ENCODE measurements at places on chromosomes 2 and 18.

DNA sequence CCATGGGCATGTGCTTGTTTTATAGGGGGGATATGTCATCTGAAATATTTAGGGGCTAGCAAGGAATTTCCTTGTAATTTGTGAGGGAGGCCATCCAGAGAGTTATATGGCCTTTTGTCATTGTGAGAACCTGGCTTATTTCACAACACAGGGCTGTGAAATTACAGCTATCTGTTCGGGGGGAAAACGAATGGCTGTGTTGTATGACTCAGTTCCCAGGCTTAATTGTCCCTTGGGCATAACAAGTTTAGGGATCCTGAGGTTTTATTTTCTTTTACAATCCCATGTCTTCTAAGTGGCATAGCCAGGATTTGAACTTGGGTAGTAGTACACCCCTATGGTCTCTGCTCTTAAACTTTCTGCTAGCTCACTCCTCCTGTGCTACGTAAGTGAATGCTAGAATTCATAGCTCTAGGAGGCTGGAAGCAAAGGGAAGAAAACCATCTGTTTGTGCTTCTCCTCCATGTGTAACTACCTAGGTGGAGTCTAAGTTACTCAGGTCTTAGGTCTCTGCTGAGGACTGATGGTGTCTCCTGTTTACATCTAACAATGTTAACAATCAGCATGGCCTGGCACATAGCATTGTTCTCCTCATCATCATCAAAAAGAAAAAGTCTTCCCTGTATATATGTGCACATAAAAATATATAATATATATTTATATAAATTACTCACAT lies 53.8 kb downstream of the SKA1 start:
- no peak for DNase-seq

GRCh38 chr18:70522183-70522680 lies 233.4 kb downstream of the SOCS6 start:
- DNase-seq, result no peak

GRCh38 chr2:219028996-219029828 lies 12.1 kb downstream of the CFAP65 start:
- DNase-seq, result no peak

GRCh38 chr2:241958818-241959545 lies 89.5 kb downstream of the RTP5 start:
- DNase-seq, result no peak

GRCh38 chr2:64881037-64881492 lies 108.1 kb upstream of the SLC1A4 start:
- DNase-seq, result no peak

DNA sequence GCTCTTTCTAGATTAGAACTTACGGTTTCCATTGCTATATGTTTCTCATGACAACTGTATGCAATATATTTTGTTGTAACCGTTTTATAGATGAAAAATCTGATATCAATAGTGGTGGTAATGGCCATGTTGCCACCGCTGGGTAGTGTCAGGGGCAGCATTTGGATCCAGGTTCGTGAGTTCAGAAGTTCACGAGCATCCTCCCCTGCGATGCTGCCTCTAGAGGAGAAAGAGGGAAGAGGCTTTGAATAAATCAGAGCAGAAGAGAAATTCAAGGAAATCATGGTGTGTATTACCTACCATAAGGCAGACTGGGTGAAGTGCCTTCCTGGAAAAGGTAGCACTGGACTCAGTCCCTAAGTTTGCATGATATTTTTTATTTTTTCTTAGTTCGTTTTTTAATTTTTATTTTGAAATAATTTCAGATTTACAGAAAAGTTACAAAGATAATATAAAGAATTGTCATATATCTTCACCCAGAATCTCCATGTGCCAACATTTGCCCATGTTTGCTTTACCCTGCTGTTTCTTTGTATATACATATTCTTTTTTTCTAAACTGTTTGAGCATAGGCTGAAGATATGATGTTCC lies 3.3 kb upstream of the ZBTB7C start:
- DNase-seq, result no peak

DNA sequence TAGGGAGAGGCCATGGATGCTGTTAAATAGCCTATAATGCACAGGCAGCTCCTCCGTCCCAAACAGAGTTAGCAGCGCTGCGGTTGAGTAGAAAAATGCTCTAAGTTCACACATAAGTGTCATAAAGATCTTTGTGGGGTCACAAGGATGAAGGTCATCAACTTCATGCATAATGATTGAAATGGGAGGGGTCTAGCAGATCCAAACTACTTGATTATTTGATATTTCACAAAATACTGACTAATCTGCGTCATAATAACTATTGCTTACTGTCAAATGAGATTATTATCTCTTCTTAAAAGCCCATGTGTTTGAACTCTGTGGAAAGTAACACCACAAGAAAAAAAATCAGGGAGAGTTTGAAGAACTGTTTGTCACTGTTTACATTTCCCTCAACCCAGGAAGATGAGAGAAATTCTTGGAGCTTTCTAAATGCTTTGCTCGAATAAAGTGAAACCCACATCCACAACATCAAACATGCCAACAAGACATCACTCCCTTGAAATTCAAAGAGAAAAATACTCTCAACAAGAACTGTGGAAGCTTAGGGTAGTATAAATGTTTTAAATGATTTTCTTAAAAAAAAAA lies 50.5 kb upstream of the CREB1 start:
- peak; percentile 70 for DNase-seq

DNA sequence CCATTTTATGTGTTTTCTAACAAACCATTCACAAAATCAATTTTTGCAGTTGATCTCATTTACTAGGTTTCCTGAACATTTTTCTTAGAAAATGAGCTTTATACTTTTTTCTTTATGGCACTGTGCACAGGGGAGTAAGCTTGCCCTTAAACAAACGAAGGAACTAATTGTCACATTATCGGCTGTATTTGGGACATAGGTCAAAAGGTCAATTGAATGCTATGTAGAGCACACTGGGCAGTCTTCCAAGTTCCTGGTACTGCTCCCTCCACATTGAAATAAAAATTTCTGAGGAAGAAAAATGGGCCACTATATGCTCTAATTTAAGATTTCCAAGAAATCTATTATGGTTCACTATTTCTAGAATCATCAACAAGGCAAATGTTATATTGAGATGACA lies 93.6 kb upstream of the TMEFF2 start:
- DNase-seq, result no peak

DNA sequence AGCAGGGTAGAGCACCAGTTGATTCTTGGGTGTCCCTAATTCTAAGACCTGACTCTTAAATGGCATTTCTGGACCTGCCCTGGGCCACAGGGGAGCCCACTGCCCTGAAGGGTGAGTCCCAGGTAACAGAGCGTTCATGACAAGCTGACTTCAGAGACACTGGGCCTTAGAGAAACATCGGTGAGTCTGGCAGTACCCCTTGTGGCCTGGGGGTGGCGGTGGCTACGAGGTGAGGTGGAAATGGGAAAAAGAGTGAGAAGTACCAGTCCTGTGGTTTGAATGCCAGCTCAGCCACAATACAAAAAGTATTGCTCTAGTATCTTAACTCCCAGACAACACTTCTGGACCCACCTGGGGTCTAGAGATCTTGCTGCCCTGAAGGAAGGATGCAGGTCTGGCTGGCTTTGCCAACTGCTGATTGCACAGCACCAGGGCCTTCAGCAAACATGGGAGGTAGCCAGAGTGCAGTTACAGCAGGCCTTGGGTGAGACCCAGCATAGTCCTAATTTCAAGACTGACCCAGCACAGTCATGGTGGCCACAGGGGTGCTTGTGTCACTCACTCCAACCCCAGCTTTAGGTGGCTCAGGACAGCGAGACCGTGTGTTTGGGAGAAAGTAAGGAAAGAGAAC lies 44.5 kb downstream of the USP34 start:
- DNase-seq, result no peak

DNA sequence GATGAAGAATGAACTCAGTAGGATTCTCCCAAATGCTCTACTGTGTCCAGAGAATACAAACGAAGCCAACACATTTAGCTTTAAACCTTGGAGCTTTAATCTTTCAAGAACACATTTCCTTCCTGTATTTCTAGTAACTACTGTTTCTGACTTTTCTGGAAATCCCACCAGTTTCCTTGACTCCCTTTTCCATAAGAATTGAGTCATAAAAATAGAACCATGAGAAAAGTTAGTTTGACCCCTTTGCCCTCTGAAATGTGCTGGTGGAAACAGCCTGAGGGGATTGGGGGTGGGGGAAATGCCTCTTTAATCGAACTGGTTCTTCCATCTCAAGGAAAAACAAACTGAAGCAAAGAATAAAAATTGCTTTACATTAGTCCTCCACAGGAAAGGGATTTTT lies 123.9 kb downstream of the TMEM17 start:
- DNase-seq, result no peak

Measured in IMR-90 (cell line).